ENCODE measurements at places on chromosomes 3 and 15.

DNA sequence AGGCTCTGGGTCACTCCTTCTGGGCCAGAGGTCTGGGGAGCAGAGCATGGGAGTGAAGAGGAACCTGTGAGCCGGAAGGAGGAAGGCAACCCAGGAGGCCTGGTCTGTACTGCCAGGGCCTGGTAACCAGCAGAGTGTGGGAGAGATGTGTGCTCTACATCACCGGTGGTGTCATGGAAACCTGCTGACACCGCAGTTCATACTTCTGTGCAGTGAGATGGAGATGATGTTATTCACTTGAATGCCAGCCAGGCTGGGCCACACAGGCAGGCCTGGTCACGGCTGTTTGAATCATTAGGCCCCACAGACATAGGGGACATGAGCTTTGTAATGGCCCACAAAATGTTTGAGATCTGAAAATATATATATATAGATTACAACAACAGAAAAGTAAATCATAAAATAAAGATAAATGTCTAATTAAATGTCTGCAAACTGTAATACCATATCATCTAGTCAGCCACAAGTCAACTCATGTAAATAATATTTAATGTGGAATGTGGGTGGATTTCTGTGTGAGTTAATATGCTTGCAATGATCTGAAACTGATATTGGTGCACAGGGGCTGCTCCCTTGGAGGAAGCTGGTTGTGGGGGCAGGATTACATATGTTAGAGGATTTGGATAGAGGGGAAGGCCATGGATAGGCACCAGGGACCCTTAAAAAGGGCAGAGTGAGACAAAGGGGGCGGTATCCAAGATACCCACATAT lies 108.5 kb upstream of the PFN2 start:
- peak; percentile 38 for DNase-seq

DNA sequence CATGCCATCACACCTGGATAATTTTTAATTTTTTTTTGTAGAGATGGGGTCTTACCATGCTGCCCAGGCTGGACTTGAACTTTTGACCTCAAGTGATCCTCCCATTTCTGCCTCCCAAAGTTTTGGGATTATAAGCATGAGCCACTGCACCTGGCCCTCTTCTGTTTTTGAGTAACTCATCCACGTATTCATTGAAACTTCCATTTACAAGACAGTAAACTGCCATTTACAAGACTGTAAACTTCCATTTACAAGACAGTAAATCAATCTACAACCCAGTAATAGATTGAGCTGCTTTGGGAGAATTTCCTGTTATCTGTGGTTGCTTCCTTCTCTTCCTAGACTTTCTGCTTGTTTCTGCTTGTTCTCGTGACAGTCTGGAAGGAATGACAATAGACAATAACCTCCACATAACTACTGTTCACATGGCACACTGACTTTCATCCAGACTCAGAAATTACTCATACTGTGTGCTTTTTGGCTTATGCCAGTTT lies 114.7 kb upstream of the CCNL1 start:
- DNase-seq = no peak

GRCh38 chr3:47082519-47082918 lies 81.4 kb downstream of the SETD2 start:
- no peak for DNase-seq

GRCh38 chr15:60363087-60363549 lies 34.7 kb downstream of the ANXA2 start:
- DNase-seq = peak; percentile 28

GRCh38 chr15:26711445-26711844 lies 61.4 kb downstream of the GABRB3 start:
- no peak for DNase-seq
